ENCODE measurements at places on chromosomes 2 and 18.

DNA sequence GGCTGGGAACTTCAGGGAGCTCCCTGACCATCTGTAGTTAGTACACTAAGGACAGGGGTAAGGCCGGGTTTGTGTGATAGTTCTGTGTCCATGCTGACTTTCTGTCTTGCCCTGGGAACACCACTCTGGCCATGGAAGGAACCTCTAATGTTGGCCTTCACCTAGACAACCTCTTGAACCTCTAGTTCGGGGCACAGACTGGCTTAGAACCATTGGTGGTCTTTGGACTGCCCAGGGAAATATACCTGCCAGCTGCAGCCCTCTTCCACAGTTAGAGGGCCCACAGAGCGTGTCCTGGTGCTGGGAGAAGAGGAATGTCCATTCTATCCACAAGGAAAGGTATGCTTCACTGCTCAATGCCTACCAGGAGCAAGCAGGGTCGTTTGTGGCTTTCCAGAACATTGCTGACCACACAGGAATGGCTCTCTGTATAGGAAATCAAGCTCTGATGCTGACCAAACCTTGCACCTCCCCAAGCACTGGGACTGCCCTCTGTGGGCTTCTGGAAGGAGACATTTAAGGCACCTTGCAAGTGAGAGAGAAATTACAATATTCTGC, 318.8 kb upstream of the EPAS1 start:
- DNase-seq, result no peak

GRCh38 chr18:62596145-62597005, 73.5 kb downstream of the ZCCHC2 start:
- no peak for DNase-seq

DNA sequence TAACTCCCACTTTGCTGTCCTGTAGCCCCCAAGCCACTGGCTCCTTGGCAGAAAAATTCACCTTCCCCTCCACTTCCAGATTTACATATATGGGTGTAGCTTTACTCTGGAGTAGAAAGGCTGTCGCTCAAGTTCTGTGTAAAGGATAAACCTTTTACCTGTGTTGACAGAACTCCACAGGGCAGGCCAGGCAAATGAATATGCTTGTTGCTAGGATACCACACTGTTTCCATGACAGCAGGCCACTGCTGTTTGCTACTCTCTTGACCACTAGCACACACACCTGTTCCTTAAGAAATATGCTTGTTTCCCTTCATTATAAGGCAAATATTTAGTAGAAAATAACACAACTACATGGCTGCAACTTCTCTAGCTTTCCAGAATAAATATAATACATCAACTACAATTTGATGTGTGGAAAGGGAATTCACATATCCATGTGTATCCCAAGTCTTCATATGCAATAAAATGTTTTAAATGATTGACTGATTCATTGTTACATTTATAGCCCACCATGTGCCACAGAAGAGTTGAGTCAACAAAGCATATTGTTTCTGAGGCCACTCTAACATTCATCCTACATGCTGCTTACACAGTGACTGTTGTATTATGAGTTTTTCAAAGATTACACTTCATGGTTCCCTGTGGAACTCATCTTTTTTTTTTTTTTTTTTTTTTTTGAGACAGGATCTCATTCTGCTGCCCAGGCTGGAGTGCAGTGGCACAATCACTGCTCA, 56.2 kb upstream of the ROCK1 start:
- DNase-seq, result peak; percentile 95

- DNase-seq, result no peak
Measured at GRCh38 chr18:12598181-12598930, 59.6 kb downstream of the SPIRE1 start.

DNA sequence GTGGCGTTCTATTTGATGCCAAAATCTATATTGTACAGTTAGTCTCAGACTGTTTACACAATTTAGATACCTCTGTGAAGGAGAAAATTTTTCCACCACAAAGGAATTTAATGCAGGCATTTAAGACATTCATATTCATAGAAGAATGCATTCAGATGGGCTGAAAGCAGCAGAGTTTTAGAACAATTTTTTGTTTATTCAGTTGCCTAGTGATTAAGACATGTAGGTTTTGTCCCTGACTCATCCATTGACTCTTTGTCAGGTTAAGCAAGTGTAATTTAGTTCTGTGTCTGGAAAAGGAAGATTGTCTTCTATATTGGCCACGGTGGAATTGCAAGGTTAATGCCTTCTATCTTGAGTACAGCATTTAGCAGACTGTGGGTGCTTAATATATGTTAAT, 515.0 kb downstream of the PARD3B start:
- DNase-seq, result no peak

- DNase-seq, result no peak
Measured at GRCh38 chr2:148447877-148448276, 196.7 kb upstream of the EPC2 start.

- DNase-seq, result no peak
Measured at GRCh38 chr2:205283736-205284270, 398.5 kb upstream of the NRP2 start.

GRCh38 chr2:46181789-46182530, 115.2 kb upstream of the EPAS1 start:
- no peak for DNase-seq

- DNase-seq, result no peak
Measured at GRCh38 chr2:123928358-123928757, 96.7 kb upstream of the CNTNAP5 start.

GRCh38 chr2:223725494-223725893, 111.9 kb downstream of the AP1S3 start:
- no peak for DNase-seq

DNA sequence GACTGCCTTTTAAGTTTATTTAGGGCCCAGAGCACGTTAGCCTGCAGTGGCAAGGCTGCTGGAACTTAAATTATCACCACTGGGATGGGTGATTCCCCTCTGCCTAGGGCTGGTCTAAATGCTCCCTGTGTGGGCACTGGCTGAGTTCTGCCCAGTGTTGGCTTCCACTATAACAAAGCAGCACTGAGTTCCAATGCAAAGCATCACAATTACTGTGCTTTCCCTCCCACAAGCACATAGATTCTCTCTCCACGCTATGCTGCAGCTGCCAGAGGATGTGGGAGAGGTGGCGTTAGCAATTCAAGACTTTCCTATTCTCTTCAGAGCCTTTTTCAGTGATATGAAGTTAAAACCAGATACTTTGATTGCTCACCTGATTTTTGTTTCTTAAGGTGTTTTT, 328.9 kb upstream of the DDX18 start:
- no peak for DNase-seq

DNA sequence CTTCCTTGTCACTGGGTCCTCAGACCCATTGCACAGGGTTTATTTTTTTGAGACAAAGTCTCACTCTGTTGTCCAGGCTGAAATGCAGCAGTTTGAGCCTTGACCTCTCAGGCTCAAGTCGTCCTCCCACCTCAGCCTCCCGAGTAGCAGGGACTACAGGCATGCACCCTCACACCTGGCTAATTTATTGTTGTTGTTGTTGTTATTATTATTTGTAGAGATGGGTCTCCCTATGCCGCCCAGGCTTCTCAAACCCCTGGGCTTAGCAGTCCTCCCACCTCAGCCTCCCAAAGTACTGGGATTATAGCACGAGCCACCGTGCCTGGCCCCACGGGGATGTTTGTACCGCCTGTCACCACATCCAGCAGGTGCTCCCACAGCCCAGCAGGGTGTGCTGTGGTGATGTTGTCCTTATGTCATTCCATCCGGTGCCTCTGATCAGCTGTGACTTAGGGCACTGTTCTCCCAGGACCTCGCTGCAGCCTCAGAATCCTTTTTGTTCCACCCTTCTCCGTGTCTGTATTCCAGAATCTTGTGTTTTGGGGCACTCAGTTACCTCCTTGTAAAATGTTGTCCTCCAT, 182.3 kb downstream of the INO80D start:
- no peak for DNase-seq

- no peak for DNase-seq
Measured at GRCh38 chr2:31483246-31483645, 68.7 kb upstream of the XDH start.

DNA sequence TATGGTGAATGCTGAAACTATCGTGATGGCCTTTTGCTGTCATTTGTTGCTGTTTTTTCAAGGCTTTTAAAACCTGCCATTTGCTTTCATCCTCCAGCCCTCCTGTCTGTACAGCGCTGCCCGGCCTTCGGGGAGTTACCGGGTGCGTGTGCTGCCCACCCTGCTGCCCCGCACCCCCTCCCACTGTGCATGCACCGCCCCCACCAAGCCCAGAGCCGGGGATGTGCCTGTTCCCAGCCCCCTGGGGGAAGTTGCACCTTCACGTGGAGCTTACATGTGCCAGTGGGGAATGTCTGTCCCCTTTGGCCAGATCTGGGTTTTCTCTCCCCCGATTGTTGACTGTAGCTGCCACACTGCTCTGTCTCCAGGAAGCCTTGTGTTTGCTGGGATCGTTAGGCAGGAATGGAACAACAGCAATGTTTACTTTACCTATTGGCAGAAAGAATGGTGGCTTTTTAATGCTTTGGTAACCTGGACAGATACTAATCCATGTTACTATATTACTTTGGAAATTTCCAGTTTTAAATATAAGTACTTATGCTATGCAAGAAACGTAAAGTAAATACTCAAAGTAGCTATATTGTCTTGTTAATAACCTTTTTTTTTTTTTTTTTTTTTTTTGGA, 64.8 kb upstream of the RBM44 start:
- no peak for DNase-seq

DNA sequence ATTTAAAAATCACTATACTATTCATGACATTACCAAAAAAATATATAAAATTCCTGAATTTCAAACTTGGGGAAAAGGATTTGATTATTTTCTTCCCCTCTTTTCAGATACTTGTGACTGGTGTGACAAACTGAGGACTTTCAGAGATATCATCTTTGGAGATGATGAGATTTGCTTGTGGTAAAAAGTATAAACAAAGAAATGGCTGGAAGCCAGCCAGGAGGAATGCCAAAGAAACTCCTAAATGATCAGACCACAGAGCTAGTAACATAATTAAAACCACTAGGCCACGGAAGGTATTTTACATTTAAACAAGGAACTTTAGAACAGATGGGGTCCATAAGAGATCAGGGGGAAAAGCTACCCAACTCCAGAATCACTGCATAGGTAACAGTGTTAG, 58.7 kb downstream of the PIGN start:
- no peak for DNase-seq

- no peak for DNase-seq
Measured at GRCh38 chr2:95351598-95351915, 51.0 kb upstream of the FAHD2A start.

GRCh38 chr2:23584054-23584745, 199.2 kb downstream of the KLHL29 start:
- no peak for DNase-seq

DNA sequence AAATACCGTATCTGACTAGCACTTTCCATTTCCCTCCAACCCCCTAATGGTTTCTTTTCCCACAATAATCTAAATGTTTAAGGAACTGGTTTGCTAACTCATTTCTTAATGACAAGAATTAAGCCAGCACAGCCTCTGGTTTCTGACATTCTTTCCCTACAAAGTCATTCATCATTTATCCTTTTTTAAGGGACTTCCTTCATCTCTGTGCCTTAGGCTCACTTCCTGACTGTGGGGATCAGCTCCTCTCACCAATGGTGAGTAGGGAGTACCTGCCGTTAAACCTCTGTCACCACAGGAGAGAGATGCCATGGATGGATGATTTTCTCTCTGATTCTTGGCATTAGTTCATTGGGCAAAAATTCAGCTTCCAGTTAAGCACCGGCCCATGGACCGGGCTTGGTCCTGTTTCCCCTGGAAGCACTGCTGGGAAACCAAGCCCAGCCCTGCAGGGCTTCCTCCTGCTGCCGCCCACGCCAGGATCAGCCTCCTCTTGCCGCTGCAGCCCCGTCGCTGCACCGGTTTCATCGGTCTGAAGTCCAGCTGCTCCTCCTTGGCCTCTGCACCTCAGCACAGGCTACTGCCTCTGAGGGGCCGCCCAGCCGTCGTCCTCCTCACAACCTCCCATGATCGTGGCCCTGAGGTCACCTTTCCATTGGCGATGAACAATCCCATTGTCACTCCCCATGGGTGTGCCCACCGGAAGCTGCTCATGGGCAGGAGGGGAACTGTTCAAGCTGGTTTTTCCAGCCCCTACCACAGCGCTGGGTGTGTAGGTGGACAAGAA, 64.0 kb upstream of the ZNF516 start:
- no peak for DNase-seq

DNA sequence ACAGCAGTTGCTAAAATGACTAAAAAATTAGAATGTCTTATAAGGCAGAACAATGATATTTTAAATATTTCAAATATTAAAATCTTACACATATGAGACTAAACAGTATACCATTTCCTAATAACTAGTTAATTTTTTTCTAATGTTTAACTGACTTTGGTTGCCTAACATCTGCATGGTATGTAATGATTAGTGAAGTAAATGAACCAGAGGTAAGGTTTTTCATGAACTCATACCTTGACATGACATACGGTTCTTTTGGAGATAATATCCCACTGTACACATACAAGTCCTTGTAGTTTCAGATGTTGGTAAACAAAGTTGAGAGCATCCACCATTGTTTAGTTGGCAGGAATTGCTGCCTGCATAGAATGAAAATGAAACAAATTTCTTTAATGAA, 1360.2 kb downstream of the LRP1B start:
- no peak for DNase-seq

DNA sequence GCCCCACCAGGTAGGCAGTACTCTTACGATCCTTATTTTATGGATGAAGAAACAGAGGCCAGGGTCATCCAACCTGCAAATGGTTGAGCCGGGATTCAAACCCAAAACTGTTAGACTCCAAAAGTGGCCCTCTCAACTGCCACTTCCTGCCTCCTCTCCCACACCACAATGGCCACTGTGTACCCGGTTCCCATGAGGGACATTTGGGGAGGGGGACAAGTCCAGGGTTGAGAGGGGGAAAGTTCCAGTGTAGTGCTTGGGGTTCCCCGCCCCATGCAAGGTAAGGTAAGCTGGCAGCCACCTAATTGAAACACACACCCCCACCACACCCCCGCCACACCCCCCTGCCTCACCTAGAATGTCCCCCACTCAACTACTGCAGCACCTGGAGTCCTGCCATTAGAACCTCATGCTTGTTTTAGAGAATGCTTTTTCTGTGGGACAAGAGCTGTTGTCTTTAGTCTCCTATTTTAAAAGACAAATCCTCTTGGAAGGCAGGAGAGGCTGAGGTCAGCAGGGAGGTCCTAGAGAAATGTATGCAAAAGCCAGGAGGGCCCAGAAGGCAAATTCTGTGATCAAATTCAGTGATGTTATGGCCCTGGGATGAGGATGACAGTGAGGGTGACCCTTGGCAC, 145.2 kb downstream of the ZFP36L2 start:
- no peak for DNase-seq

DNA sequence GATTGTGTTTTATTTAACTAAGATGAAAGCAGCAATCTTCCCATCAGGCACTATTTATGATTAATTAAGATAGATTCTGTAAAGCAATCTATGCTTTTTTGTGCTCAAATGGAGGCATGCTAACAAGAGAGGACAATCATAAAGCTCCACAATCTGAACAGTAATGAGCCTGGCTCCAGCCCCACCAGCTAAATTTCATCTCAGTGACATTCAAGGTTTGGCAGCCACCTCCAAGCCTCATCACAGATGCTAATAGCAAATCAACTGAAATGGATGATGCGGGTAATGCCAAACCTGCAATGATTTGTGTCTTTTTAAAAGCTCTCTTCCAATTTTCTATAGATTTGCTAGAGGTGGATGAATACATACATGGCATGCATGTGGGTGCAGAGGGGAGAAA, 456.6 kb downstream of the TDRD15 start:
- no peak for DNase-seq

Measured in NCI-H1930 (cell line).